SHP77 treated with DMSO at 0.1 percent for 48 hours (cell line): ENCODE measurements at places on chromosomes 13 and 19.

GRCh38 chr13:50453188-50453587 lies 390.3 kb downstream of the DLEU7 start:
- no peak for DNase-seq

GRCh38 chr19:6030214-6030507 lies 52.2 kb upstream of the RANBP3 start:
- no peak for DNase-seq

DNA sequence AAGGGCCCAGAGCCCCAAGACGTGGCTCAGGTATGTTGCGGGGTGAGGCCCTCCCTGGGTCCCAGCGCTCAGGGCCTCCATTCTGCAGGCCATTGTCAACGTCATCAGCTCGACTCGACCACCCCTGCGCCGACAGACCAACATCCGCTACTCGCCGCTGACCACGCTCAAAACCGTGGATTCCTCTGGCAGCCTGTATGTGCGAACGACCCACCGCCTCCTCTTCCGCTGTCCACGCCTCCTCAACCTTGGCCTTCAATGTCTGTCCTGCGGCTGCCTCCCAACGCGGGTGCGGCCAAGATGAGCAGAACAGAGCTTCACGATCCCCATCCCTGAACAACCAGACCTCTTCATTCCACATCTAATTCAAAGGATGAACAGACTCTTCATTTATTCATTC lies 8.2 kb downstream of the RDH8 start:
- DNase-seq: no peak

DNA sequence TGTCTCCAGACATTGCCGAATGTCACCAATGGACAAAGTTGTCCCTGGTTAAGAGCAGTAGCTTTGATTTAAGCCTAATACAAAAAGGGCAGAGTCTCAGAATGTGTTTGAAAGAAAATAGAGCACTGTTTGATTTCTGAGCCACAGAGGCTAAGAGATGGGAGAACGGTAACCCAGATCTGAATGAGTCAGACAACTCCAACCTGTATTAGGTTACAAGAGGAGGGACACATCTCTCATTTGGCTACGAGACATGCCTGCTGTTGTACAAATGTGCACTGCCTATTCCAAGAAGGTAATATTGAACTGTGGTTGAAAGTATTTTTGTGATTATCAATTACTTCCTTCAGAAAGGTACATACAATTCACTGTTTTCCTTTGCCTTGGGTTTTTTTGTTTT lies 4.9 kb upstream of the HSPH1 start:
- no peak for DNase-seq

DNA sequence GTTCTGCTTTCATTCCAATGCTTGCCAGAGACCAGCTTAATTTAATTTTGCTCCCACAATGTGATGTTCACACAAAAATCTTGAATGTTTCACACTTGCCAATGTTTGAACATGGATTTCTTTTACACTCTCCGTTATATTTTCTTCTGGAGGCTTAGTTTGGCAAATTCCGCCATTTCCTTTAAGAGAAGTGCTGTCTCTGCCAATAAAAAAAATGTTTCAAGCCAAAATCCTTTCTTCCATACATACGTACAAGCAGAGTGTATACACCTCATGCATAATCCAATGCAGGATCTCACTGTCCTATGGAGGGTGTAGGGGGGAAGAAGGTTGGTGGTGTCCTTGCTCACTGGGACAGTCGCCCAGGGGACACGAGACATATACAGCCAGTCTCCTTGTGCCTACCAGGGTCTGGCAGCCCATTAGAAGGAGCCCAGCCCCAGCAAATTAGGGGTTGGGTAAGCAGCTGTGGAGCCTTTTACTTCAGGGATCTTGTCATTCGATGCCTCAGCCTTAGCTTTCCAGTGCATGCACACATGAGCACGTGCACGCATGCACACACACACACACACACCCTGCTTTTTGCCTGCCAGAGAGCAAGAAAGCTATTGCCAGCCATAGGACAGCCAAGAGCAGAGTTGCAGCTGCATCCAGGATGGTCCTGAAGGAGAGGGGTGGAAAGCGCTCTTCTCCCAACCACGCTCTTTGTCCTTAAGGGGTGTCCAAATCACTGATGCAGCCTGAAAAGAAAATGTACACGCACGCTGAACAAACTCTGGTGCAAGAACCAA lies 208.3 kb downstream of the FOXO1 start:
- DNase-seq: no peak
